ENCODE measurements at places on chromosomes 11 and 22.

DNA sequence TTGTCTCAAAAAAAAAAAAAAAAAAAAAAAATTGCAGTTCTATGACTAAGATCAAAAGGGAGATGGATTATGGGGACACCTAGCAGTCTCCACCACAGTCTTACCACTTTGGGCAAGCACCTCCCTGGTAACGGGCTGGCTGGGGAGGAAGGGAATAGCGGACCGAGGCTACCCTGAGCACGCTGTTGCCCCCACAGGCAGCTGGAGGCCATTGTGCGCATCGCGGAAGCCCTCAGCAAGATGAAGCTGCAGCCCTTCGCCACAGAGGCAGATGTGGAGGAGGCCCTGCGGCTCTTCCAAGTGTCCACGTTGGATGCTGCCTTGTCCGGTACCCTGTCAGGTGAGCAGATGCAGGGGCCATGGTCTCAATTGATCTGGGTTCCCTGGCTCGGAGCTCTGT, 21.2 kb downstream of the MCM5 start:
- no peak for DNase-seq

DNA sequence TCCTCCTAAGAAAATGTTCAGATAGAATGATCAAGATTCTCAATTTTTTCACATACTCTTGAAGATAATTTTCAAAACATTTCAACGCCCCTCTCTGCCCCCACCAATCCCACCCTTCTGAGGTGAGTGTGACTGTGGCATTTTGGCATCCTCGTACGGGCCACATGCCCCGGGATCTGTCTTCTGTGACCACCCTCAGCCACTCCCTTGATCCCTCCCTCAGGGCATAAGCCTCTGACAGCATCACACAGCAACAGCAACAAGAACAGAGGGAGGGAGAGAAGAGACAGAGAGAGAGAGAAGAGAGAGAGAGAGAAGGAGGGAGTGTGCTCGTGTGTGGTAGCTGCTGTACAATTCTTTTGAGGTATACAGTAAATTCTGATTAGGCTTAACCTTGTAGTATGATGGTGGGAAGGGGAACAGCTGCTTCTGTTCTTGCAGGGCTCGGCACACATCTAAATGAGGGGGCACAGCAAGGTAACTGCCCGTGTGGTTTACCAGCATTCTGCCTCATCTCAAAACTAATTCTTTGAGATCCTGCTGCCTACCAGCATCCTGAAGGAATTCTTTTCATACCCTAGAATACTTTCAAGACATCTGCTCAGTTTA, 21.4 kb downstream of the SCUBE2 start:
- no peak for DNase-seq

- DNase-seq: peak; percentile 78
Measured at GRCh38 chr11:10858439-10859325, 829 bp upstream of the ZBED5 start.

- DNase-seq: no peak
Measured at GRCh38 chr11:16037179-16037578, 319.2 kb downstream of the SOX6 start.

DNA sequence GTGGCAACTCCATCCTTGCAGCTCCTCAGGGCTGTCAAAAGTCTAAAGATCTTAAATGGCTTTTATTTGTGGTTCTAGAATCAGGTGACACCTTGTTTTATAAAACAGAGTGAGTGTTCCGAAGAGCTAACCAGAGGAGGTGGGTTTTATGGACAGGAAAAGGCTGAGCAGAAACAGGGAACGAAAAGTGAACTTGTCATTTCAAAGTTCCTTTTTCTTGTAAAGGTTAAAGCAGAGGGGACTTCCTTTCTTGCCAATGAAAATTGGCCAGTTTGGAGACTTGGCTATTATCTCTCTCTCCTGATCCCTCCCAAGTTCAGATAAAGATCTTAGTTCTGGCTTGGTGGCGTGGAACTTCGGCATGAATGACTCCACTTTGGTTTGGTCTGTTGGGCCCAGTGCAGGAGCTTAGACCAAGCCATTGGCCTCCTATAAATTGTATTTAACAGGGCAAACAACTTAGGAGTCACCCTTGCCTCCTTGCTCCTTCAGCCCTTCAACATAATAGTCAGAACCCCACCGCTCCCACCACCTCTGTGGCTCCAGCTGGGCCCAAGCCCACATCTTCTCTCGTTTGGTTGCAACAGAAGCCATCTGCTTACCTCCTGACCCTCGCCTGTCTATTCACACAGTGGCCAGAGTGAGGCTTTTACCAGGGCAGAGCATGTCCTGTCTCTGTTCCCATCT, 102.4 kb upstream of the THY1 start:
- DNase-seq: no peak

DNA sequence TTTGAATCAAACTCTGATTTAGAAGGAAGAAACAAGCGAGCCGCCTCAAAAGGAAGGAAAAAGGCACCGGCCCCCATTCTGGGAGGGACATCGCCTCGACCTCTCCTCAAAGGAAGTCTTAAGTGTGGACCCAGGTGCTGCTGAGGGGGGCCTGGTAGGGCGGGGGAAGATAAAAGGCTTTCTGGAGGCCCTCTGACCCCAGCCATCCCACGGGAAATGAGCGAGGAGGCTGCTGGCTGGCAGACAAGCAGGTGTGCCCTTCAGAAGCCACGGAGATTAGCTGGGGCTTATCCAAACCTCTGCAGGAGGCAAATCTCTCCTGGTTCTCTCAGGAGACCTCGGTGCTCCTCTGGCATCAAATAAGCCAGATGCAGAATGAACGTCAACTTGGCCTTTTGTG, 171.4 kb upstream of the BLID start:
- no peak for DNase-seq

GRCh38 chr11:101880222-101880621, 34.6 kb upstream of the CEP126 start:
- no peak for DNase-seq

- no peak for DNase-seq
Measured at GRCh38 chr11:128790196-128790595, 76.9 kb downstream of the KCNJ1 start.

GRCh38 chr11:42591841-42592240, 720.0 kb upstream of the API5 start:
- no peak for DNase-seq

DNA sequence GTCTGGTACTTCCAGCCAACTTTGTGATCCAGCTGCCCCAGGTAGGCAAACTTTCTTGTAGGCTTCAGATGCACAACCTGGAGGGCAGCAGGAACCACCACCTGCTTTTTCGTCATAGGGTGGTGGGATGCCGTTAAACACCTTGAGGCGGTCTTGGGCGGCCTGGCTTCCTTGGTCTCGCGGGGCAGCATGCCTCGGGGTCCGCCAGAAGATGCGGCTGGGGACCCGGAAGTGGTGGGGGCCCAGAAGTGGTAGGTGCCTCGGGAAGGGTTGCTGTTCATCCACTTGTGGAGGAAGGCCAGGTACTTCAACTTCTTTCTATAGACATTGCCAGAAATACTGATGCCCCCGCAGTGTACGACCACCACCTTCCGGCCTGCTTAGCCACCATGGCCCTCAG, 13.3 kb downstream of the DUSP18 start:
- DNase-seq: no peak

- DNase-seq: peak; percentile 72
Measured at GRCh38 chr11:33996498-33997454, 54.8 kb upstream of the CAPRIN1 start.

DNA sequence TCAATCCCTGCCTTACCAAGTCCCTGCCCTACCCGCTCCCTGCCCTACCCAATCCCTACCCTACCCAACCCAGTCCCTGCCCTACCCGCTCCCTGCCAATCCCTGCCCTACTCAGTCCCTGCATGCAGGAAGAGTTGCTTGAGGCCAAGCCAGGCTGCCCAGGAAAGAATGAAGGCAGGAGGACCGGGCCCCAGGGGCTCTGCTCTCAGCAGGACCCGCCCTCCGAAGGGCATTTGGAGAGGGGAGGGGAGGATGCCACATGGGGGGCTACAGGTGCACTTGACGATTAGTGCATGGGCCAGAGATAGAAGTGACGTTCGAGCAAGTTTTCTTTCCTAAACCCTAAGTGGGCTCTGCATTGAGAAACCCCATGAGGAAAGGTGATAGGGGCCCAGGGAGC, 581.2 kb downstream of the TBC1D22A start:
- DNase-seq: no peak

DNA sequence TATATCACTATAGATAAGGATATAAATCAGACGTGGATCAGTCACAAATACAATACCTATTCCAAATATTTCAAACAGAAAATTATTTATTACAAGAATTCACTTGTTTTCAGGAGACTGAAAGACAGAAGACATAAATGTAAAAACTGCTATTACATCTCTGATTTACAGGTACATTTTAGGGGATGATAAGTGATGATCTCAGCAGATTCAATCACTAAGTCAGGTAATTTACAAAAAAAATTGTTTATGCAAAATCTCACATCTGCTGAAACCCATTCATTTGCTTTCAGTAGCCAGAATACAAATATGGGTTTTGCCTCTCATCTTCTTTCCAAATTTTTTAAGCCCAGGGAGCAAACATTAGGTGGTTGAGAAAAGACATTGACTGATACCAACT, 1648.4 kb upstream of the RAG2 start:
- DNase-seq: no peak

GRCh38 chr11:65610404-65610803, 3.6 kb downstream of the MAP3K11 start:
- no peak for DNase-seq

DNA sequence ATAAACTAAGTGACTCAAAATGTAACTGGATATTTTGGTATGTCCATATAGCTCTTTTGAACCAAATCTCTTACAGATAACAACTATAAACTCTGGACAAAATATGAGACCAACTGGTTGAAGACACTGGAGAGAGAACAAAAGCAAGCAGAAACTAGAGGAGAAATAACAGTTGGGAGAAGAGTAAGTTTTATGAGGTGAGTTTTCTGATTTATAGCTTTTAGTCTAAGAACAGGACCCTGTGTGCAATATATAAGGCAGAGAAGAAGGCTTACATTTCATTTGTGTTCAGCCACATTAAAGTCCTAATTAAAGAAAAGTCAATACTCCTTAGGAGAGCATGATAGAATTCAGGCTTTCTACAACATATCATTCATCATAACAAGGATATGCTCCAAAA, 71.0 kb upstream of the AMOTL1 start:
- DNase-seq: no peak

- DNase-seq: peak; percentile 43
Measured at GRCh38 chr11:35478471-35479091, 46.8 kb downstream of the PAMR1 start.

DNA sequence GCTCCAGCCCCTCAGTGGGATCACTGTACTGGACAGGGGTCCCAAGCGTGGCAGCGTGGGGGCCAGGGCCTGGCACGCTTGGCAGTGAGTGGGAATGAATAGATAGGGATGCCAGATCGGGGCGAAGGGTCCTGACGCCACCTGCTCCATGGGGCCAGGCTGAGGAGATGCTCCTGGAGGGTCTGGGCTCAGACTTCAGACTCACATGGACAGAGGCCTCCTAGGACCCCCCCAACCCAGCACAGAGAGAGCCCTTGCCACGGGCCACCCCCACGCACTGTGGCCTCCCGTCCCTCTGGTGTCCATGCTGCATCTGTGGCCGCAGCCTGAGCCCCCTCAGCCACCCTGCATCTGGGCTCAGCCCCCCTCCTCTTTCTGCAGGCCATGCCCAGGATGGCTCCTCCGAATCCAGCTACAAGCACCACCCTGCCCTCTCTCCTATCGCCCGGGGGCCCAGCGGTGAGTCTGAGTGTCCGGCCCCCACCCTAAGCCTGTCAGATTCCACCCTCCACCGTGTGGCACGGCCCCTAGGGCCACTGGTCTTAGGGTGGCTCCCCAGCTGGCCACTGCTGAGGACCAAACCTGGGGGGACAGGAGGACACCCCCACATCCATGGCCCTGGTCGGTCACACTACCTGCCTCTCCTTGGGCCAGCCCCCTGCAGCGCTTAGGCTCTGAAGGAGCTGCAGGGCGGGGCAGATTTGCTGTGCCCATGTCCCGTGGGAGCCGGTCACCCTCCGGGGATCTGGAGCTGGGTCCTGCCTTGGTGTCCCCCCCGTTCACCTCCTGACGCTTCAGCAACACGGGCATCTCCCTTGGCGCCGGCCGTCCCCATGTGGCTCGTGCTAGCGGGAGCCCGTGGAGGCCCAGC, 2.7 kb downstream of the MUC5AC start:
- peak; percentile 12 for DNase-seq

GRCh38 chr22:37746366-37747079, 49.7 kb downstream of the TRIOBP start:
- no peak for DNase-seq

DNA sequence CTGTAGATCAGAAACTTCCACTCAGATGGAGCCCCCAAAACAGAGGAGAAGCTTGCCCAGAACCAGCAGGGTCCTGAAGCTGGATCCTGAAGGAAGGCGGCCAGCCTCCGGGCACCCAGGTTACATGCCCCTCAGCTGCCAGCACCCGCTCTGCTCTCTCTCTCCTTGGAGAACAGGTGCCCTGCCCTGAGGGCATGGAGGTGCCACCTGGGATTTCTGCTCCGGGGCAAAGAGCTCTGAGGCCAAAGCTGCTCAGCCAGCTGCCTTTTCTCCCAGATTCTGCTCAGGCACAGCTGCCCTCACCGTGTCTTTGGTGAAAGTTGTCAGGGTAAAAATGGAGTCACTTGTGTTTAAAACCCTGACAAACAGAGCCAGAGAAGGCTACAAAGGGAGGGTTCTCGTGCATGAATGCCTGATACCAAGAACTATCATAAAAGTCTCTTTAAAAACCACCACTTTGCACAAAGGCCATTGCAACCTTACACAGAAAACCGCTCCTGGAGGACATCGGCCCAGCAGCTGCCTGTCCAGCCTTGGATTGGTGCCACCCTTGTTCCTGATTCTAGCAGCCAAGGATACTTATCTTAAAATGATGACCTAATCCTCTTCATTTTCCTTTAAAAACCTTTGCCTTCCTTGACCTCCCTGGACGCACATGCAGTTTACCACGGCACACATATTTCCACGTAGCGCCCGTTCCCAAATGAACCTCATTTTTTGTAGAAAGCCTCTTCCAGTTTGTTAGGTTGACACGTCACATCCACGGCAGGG, 140.0 kb downstream of the CACNA1I start:
- DNase-seq: no peak

DNA sequence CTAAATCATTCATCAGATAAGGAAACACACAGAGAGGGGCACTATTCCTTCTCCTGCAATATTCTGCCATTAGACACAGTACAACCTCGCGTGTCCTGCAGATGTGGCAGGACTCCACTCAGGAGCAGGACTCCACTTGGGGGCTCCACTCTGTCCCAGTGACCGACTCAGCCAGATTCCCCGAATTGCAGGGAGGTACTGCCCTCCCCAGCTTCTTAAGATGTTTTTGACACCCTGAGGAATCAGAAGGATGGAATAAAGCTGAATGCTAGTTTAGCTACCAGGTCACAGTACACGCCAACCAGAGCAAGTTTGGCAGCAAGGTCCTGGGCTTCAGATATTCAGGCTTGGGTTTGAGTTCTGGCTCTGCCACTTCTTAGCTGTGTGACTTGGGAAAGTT, 99.3 kb upstream of the USP47 start:
- no peak for DNase-seq

GRCh38 chr11:87301785-87302540, 264.2 kb downstream of the TMEM135 start:
- no peak for DNase-seq

Data from left colon (tissue), 2 donors.